ENCODE measurements at places on chromosomes 2 and 18.

GRCh38 chr2:144048631-144049060 is 471.3 kb downstream of the ZEB2 start:
- H3K27me3 ChIP-seq, result no peaks in the 10 kb centered on the region
- H3K4me3 ChIP-seq, result no peak overlapping the region
- DNase-seq, result no peak
- H3K27ac ChIP-seq, result no peak overlapping the region
- H3K36me3 ChIP-seq, result no peaks in the 10 kb centered on the region
- no peaks in the 10 kb centered on the region for H3K4me1 ChIP-seq

DNA sequence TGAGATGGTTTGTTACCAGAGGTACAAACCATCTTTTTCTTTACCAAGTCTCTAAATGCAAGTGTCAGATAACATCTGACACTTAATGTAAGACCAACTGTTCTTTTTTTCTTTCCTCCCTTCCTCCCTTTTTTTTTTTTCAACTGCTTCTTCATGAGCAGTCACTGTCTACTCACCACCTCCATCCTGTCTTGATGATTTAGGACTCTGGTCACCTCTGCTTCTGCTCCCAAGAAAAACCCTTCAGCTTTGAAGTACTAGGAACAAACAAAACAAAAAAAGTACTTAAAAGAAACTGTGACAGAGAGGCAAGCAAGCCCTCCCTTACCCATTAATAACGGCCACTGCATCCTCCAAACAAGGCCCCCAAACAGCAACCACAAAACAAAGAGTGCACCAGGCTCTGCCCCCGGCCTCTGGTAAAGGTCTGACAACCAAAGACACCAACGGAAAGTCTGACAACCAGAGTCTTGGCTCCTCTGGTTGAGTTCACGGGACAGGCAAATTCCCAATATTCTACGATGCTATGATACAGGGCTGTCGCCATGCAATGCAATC is 141.0 kb downstream of the ARL4C start:
- H3K27ac ChIP-seq, result peak overlapping the region; percentile 85
- DNase-seq, result no peak
- peak overlapping the region; percentile 41 for H3K4me3 ChIP-seq
- H3K36me3 ChIP-seq, result peaks cover 35% of the 10 kb centered on the region

GRCh38 chr2:239876271-239876947 is 148.7 kb downstream of the NDUFA10 start:
- H3K27ac ChIP-seq, result no peak overlapping the region
- H3K4me3 ChIP-seq, result no peak overlapping the region
- peaks cover 40% of the 10 kb centered on the region for H3K4me1 ChIP-seq
- no peak for DNase-seq

- no peak overlapping the region for H3K4me3 ChIP-seq
- no peak for DNase-seq
- H3K4me1 ChIP-seq, result peaks cover 7% of the 10 kb centered on the region
- H3K36me3 ChIP-seq, result no peaks in the 10 kb centered on the region
- no peak overlapping the region for H3K27ac ChIP-seq
Observed at GRCh38 chr18:310042-310441, 42.2 kb upstream of the THOC1 start.

- DNase-seq, result no peak
- H3K27me3 ChIP-seq, result no peaks in the 10 kb centered on the region
- no peak overlapping the region for H3K4me3 ChIP-seq
- H3K27ac ChIP-seq, result no peak overlapping the region
- H3K36me3 ChIP-seq, result no peaks in the 10 kb centered on the region
Observed at GRCh38 chr2:36165132-36165531, 190.4 kb upstream of the CRIM1 start.
